ENCODE measurements at places on chromosomes 1 and 21.

DNA sequence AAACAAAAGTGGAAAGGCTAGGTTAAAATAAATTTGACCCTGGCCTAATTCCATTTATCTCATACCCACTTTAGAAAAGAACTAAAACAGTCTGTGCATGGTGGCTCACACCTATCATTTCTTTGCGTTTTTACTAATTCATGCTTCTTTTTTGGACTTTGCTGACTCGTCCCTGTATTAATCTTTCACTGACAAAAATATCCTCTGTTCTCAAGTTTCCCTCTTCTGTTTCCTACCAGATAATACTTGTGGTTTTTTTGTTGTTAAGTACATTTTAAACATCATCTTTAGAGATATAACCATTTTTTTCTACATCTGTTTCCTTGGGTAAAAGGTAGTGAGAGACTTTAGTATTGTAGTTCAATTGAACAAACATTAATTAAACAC, 11.5 kb downstream of the CNST start:
- no peak for DNase-seq

- no peak for DNase-seq
These were observed 1.5 kb upstream of the FCMR start for GRCh38 chr1:206923009-206923960.

- DNase-seq: no peak
These were observed 533.3 kb downstream of the PTBP2 start for GRCh38 chr1:97254731-97255463.

DNA sequence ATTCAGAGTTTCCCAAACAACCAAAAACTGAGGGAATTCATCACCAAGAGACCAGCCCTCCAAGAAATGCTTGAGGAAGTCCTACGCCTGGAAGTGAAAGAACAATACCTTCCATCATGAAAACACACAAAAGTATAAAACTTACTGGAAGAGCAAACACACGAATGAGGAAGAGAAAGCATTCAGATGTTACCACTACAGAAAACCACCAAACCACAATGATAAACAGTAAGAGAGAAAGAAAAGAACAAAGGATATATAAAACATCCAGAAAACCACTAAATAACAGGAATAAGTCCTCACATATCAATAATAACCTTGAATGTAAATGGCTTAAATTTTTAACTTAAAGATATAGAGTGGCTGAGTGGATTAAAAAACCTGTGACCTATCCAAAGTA, 58.5 kb upstream of the BCL10 start:
- DNase-seq: no peak

Data from 8988T (cell line).